ENCODE measurements at places on chromosomes 6 and 20.

- DNase-seq, result no peak
Observed at GRCh38 chr6:56551409-56552120, 91.1 kb downstream of the DST start.

DNA sequence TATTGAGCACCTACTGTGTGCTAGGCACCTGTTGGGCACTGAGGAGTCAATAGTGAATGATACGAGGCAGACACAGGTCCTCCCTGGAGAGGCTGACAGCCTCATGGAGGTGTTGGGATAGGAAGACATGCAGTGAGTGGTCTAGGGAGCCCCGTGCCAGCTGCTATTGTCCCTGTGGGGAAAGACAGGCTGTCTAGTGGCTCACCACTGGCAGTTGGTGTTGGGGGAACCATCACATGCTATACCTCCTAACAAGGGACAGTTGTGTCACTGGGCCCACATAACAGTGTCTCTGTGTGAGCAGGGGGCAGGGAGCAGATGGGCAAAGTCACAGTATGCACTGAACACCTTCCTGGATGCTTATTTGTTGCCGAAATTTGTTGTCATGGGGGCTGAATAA lies 45.9 kb upstream of the CTNNBL1 start:
- no peak for DNase-seq

DNA sequence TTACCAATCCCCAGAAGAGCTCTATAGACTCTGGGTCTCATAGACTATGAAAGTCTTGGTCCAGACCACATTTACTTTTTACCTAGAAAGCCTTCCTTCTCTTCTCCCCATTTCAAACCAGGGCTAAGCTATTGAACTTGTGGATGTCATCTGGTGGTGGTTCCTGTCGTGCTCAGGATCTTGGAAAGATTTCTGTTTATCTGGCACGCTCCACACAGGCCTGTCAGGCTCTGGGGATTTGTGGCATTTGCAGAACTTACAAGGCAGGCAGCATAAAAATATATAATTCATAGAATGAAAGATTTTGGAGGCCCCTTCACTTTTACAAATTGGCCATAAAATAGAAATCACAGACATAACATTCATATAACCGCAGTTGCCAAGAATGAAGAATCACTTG lies 188.1 kb downstream of the UST start:
- DNase-seq, result no peak

DNA sequence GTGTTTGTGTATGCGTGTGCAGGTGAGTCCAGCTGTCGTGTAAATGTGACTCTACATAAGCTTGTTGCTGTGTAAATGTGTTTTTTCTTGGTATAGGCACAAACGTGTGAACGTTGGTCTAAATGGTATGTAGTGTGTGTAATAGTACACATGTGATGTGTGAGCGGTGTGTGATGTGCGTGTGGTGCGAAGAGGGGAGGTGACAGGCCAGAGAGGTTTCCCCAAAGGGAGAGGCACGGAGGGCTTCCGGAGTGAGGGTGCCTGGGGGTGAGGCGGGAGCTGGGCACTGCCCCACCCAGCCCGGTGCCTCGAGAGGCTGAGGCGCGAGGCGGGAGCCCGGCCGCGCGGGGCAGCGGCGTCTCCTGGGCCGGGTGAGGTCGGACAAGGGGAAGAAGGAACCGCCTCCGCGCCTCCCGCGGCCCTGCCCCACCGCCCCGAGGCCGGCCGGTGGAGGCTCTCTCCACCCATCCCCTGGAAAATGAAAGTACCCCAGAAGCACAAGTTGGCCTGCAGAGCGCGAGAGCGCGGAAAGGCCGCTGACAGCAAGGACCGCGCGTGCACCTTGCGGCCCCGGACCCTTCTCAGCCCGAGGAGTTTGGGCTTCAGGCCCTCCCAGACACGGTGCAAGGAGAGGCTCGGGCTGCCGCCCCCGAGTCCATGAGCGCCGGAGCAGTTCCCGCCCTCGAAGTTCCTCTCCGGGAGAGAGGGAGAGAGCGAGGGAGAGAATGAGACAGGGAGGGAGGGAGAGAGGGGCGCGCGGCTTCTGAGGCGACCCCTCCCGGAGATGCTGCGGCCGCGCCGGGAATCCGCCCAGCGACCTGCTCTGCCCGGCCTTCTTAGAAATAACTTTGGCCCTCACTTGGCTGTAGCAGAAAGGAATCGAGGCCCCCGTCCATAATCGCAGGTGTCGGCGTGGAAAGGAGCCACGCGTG lies 43.2 kb upstream of the OSTM1 start:
- DNase-seq, result peak; percentile 38

GRCh38 chr6:39330057-39330456 lies 7.6 kb upstream of the KCNK16 start:
- no peak for DNase-seq

DNA sequence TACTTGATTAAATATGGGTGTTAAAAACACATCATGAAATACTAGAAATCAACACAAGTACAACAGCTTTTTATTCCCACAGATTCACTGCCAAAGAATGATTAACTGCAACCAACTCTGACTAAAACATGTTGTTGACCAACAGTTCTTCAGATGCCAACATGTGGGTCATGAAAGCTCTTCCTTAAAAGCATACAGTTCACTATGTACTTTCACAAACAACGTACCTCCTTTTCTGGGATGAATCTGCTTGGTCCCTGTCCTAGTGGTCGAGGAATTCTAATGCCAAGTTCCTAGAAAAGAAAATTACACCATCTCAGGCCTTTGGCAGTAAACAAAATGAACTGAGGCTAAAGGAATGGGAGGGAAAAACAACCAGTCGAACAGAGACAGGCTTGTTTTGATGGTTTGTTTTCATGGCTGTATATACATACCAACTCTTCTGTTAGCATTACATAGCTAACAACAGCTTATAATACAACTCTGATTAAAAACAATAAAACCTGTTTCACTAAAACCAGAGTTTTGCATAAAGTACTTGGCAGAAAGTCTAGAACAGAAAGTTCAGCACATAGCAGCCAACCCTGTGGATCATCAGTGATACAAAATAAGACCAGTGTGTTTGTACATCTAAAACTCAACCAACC lies 92.5 kb downstream of the SESN1 start:
- DNase-seq, result no peak

GRCh38 chr6:157302736-157303135 lies 20.6 kb downstream of the TMEM242 start:
- DNase-seq, result no peak

- DNase-seq, result no peak
Observed at GRCh38 chr6:111727041-111727440, 121.4 kb upstream of the TRAF3IP2 start.

DNA sequence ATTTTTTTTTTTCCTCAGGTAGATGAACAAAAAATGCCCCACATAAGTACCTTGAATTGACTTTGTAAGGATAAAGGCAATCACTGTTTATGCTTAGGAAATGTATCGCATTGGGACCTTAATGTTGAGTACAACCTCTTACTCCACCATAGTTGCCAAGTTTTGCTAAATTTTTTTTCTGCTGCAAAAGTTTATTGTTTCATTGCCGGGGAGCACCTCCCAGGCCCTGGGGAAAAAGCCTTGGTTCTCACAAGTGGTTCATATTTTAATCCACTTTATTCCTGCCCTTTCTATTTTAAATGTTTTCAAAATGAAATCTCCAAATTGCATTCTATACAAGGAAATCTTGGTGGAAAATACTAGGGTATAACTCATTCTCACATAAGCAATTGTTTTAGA lies 52.3 kb upstream of the UTRN start:
- no peak for DNase-seq

DNA sequence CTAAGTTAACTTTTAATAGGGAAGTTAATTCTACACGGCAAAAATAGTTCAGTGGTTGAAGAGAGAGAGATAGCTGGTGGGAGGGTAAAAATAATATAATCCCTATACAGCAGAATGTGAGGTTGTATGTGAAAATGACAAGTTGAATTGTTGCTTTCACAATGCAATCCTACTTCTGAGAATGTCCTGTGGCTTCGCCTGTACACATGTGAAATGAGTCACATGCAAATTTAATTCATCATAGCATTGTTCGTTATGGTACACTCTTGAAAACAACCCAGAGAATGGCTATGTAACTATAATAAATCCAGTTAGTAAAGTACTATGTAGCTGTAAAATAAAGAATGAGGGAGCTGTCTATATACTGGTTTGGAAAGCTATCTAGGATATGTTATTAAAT lies 46.0 kb upstream of the HINT3 start:
- DNase-seq, result no peak

DNA sequence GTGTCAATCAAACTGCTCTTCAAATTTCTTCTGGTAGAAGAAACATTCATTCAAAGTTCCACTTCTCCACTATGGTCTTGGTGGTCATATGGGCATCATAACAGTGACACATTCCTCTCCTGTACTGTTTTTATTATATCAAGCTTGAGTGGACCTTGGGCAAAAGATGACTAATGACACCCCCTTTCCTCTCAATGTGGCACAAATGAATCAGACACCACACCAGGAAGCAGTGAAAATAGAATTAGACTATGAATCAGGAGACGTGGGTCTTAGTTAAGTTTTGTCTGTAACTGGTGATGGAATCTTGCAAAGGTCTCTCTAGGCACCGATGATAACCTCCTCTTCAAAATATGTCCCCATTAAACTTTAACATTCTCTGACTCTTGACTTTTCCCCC lies 9.0 kb upstream of the NRSN1 start:
- DNase-seq, result no peak

- DNase-seq, result no peak
Observed at GRCh38 chr20:50601511-50602431, 89.6 kb downstream of the RIPOR3 start.

DNA sequence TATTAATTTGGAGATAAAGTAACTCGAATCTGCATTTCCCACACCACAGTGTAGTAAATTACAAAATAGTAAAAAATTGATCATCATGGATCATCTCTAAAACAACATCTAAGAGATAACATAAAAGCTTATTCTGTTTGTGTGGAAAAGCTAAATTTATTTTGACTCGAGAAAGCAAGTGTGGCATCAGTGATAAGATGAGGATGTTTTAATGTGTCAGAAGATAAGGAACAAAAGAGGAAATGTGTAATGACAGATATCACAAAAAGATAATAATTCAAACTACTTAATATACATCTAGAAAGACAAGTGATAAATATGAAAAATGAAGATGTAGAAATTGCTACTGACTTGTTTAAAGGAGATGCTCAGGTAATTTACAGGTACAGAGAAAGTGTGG lies 74.1 kb downstream of the DNAH8 start:
- no peak for DNase-seq

- no peak for DNase-seq
Observed at GRCh38 chr6:116471531-116471930, 10.4 kb downstream of the CALHM6 start.

- DNase-seq, result no peak
Observed at GRCh38 chr6:169988769-169989550, 237.5 kb downstream of the ERMARD start.
